ENCODE measurements at places on chromosomes 3 and 15. TPM values are rescaled to one million over a fixed set of nuclear protein-coding genes. Genes with fewer than 3 reads are reported as not detected.

DNA sequence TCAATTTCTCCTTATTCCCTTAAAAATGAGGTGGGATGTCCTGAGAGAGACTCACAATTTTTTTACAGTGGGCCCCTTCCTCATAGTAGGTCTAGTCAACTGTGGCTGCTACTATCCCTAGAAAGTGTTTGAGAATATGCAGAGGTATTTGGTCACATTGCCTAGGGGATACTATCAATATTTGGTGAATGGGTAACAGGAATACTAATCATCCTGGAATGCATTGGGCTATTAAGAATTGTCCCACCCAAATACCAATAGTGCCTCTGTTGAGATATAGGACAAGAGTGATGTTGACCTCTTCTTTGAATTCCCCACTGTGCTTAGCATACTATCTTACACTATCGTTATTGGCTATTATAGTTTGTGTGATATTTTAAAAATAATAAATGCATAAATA lies 389.4 kb downstream of the DIPK2A start:
- no peak for DNase-seq

The RPN1 gene
- 99.9 TPM for total RNA-seq

DNA sequence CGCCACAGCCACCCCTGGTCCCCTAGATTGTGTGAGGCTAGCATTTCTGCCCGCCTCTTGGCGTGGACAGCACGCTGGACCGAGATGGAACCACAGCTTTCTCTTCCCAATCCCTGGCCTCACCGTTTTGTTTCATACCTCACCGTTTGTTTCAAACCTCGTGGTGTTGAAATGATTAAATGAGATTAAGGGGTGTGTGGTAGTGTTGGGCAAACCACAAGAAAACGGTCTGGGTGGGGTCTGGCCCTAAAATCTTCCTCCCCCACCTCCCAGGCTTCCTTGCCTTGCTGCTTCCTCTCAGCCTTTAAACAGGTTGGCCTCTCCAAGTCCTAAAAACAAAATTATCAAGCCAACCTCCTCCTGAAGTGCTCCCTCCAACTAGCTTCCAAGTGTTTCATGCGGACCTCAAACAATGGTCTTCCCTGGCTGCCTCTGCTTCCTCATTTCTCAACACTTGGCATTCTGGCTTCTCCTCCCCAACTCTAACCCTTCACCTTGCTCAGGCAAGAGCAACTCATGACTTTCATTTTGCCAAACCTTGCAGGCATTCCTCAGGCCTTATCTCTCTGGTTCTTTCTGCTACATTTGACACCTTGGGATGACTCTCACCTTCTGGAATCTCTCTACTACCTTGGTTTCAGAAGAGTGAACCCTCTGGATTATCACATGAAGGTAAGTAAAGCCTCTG lies 1.4 kb upstream of the ATP13A3 start:
- no peak for DNase-seq

DNA sequence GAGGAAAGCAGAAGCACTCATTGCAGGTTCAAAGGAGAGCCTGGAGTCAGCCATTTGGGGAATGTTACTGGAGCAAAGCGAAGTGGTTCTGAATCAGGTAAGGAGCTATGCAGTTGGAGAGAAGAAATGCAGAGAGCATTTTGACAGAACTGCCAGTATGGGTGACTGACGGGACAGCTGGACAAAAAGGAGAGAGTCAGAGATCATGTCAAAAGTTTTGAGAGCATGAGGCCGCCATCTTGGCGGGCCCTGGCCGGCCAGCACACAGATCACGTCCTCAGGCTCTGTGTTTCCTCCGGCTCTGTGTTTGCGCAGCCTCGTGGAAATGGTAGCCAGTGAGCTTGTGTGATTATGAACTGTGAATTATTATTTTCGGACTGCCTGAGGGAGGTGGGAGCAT lies 29.8 kb upstream of the UBE3A start:
- no peak for DNase-seq

GRCh38 chr3:145817870-145818483 lies 343.0 kb downstream of the PLOD2 start:
- DNase-seq, result no peak
